ENCODE measurements at places on chromosomes 16 and 17.

DNA sequence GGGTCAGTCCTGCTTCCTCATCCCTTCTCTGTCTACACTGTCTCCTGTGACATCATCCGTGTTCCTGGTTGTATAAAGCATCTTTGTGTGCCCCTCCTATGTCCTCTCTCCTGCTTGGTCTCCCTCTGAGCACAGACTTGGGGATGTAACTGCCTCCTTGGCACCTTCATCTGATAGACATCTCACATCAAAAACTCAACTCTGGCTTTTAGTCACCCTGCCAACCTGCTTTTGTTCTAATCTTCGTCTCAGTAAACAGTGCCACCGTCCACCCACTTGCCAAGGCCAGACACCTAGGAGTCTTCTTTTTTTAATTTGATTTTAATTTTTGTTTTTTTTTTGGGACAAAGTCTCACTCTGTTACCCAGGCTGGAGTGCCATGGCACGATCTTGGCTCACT is 16.9 kb upstream of the KSR1 start:
- DNase-seq = no peak

- no peak for DNase-seq
These were observed 50.1 kb upstream of the ATP2A3 start for GRCh38 chr17:4014148-4014927.

DNA sequence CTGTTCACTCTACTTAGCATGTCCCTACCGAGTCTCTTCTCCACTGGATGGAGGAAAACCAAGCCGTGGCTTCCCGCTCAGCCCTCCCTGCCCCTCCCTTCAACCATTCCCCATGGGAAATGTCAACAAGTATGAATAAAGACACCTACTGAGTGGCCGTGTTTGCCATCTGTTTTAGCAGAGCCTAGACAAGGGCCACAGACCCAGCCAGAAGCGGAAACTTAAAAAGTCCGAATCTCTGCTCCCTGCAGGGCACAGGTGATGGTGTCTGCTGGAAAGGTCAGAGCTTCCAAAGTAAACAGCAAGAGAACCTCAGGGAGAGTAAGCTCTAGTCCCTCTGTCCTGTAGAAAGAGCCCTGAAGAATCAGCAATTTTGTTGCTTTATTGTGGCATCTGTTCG is 2.8 kb upstream of the LPCAT2 start:
- DNase-seq = no peak

DNA sequence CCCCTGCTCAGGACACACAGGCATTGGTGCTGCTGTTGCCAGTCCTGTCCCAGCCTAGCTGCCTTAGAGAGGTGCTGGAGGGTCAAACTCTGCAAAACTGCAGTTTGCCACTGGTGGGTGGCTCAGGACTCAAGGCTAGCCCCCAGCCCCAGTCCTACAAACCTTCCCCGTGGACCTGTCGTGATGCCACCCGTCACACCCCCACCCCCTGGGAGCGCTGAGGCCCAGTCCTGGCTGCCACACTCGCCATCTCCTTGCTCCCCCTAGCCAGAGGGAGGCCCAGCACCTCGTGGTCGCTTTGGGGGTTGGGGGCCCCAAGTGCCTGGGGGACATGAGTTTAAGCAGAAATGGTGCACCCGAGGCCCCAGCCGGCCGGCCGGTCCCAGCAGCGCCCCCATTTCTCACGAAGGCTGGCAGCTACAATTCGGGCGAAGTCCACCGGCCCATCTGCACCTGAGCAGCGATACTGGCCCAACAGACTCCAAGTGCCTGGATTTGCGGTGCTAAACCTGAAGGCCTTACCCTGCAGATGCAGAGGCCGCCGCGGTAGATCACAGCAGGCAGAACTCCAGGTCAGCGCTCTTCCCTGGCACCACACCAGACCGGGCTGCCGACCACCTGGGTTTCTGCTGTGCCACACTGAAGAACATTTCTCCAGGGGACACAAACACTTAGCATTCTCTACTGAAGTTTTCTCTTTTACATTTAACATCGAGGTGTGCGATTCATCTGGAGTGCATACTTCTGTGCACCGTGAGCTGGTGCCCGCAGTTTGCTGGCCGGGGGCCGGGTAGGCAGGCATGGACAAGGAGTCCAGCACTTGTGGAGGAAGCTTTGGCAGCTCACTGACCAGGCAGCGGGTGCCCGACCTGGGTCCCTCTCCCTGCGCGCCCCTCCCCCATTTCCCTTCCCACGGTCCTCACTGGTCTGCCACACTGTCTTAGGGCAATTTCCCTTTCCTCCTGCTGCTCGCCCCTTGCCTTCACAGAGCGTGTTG is 130.0 kb downstream of the KCNJ12 start:
- no peak for DNase-seq

GRCh38 chr17:49996495-49997300 is 1.7 kb upstream of the DLX3 start:
- DNase-seq = peak; percentile 64

DNA sequence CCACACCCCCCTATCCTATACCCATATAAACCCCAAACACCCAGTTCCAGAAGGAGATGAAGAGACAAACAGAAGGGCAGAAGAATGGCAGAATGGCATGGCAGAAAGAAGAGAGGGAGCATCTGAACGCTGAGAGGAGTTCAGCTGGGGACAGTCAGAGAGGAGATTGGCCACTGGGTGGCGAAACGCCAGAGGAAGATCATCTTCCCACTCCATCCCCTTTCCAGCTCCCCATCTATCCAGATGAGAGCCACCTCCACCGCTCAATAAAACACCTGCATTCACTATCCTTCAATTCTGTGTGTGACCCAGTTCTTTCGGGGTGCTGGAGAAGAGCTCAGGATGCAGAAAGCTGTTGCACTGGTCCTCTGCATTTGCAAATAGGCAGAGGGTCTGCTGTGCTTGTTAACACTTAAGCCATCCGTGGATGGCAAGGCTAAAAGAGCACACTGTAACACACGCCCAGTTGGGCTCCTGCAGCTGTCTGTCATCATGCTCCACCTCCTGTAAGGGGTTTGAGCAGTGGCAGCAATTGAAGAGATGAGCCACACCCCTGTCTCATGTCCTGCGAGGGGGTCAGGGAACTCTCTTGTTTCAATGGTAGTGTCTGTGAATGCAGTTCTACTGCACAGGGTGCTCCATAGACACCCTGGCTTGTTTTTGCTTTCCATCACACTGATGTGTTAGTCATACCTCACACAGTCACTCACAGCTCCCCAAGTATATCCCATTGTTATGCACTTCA is 1034.8 kb upstream of the RBFOX1 start:
- no peak for DNase-seq

DNA sequence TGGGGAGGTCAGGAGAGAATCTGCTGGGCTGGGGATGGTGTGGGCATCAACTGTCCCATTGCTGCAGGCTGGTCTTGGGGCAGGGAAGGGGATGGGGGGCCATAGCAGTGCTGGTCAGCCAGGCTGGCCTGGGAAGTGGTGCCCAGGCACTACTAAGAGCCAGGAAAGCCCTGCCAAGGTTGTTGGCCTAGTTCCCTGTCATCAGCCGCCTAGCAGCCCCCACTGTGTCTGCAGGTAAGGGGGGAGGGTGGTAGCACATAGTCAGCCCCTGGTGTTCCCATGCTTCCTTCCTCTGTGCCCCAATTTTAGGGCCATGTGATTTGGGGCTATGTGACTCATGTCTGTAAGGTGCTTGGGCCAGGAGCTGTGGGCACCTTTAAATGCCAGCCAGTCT is 17.8 kb downstream of the GJD3 start:
- no peak for DNase-seq

DNA sequence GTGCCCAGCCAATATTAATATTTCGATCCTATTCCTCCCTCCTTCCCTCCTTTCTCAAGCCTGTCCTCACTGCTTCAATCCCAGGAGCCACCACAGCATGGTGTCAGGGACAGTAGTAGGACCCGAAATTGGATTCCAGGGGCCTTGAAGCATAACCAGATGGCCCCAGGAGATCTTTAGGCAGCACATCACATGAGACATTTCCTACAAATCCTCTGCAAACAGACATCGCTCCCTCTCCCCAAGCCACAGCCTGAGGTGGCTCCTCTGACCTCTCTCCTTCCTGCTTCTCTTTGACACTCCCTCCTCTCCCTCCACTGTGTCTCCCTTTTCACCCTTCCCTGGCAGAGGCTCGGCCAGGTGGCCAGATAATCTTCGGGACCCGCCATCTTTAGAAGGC is 76.6 kb downstream of the BMERB1 start:
- no peak for DNase-seq

DNA sequence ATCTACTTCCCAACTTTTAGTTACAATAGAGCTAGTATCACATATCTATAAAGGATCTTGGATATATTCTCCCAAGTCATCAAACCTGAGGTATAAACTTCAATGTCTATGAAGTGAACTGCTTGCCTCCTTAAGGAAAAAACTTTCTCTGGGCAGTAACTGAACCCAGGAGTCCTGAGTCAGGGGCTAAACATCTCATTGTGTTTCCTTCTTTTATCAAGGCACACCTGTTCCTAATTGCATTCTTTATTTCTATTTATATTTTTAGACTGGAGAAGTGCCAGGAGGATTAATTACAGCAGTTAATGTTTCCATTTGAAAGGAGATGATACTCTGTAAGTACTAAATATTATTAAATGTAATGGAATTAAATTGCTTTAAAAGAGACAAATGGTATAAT is 98.6 kb downstream of the CDH8 start:
- DNase-seq = no peak

GRCh38 chr17:11319894-11320293 is 78.9 kb downstream of the SHISA6 start:
- DNase-seq = no peak

DNA sequence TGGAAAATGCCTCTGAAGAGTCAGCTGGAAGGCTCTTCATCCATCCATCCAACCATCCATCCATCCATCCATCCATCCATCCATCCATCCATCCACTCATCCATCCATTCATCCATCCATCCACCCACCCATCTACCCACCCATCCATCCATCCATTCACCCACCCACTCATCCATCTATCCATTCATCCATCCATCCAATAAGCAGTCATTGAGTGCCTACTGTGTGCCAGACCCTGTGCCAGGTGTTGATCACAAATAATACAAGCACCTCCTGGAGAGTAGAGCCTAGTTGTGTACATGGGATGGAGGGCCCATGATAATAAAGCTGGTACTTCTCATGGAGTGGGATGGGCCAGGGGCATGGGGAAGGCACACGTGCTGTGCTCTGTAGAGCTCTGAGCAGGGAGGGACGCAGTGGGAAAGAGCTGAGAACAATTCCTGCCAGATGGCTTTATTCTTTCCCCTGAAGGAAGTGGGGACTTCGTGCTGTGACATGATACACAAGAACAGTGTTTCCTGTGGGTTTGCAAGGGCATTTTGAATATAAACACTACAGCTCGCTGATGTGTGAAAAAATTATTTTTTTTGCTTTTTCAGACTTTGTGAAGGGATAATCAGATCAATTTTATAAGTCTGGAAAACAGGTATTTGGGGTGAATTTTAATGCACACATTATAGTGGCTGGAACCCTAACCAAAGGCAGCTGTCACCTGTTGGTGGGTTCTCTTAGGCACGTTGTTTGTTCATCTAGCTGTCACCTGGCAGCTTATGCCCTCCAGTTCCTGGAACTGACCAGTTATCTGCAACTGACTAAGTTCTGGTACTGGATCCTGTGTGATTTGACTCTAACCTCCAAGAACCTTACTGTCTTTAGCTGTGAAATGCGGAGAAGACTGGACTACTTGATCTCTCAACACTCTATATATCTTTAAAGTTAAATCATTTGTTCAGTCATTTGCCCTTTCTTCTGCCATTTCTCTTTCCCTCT is 61.3 kb downstream of the PRKCB start:
- no peak for DNase-seq

DNA sequence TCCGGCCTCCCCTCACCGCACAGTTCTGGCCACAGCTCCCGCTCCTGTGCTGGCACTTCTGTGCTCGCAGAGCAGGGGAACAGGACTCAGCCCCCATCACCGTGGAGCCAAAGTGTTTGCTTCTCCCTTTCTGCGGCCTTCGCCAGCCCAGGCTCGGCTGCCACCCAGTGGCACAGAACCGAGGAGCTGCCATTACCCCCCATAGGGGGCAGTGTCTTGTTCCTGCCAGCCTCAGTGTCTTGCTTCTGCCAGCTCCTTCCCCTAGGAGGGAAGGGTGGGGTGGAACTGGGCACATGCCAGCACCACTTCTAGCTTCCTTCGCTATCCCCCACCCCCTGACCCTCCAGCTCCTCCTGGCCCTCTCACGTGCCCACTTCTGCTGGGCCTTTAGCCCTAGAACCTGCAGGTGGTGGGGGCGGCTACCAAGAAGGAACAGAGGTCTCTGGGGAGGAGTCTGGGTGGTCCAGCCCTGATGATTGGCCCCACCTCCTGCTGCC is 645 bp upstream of the ELMO3 start:
- DNase-seq = peak; percentile 39

DNA sequence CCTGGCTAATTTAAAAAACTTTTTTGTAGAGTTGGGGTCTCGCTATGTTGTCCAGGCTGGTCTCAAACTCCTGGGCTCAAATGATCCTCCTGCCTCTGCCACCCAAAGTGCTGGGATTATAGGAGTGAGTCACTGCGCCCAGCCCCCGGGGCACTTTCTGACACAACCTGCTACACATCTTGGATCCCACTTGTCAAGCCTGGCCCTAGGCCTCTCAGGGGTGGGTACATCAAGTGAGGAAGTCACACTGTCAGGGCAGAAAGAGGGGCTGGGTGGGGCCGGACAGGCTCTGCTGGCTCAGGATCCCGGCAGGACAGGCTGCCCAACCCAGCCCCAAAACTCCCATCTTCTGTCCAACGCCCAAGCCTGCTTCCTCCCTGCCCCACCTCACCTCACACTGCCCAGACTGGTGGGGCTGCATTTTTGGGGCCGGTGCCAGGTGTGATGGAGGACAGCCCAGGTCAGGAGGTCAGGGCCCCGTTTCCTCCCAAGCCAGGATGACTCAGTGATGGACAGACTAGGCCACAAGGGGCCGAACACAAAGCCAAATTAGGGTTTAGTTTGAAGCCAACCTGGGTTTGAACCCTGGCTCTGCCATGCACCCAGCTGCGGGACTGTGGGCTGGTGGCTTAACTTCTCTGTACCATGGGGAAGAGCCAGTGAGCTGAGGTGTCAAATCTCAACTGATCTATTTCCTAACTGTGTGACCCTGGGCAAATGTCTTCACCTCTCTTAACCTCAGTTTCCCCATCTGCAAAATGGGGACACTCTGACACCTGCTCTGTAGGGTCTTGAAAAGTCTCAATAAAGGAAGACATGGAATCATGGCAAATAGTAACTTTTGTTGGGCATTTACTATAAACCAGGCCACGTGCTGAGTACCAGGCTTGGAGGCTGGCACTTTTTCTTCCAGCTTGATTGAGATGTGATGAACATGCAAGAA is 8.9 kb upstream of the PPL start:
- DNase-seq = no peak

DNA sequence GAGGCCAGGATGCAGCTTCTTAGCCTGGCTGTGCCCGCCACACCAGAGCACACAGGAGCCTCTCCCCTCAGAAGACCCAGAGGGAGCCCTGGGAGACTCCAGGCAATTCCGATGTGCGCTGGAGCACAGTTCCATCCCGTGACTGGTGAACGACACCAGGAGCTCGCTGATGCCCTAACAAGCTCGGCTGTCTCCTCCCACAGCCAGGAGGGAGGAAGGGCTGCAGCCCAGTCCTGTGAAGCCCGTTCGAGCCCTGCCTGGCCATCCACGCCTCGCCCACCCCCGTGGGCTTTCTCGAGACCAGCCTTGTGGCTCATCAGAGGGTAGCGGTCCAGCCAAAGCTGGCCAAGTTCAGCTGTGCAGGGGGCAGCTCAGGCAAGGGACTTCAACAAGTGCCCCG is 21.8 kb upstream of the RASD1 start:
- DNase-seq = no peak

GRCh38 chr17:67629971-67630320 is 87.8 kb upstream of the NOL11 start:
- no peak for DNase-seq

GRCh38 chr17:5786510-5786875 is 202.2 kb upstream of the NLRP1 start:
- DNase-seq = no peak
